ENCODE measurements at places on chromosomes 2 and 18. TPM values are rescaled to one million over a fixed set of nuclear protein-coding genes. Genes with fewer than 3 reads are reported as not detected.

The LRRC30 gene
- total RNA-seq = not detected

The NTSR2 gene
- total RNA-seq = not detected

The CHRNG gene
- not detected for total RNA-seq

The TMEM131 gene
- total RNA-seq = 25.4 TPM

The RNF144A gene
- 13.7 TPM for total RNA-seq

The GREB1 gene
- 0.54 TPM for total RNA-seq

The ARID5A gene
- 11.7 TPM for total RNA-seq

The SERPINB4 gene
- total RNA-seq = not detected

The RGPD4 gene
- total RNA-seq = not detected

The PPP1CB gene
- total RNA-seq = 218 TPM

The RAMP1 gene
- total RNA-seq = 9.8 TPM

The NGEF gene
- 1.3 TPM for total RNA-seq

The RANBP2 gene
- total RNA-seq = 67.9 TPM

The CXCR1 gene
- not detected for total RNA-seq

The INHBB gene
- not detected for total RNA-seq

The MRPS5 gene
- total RNA-seq = 71.5 TPM

The SATB2 gene
- total RNA-seq = 11.2 TPM

The SLC66A3 gene
- total RNA-seq = 13.5 TPM

The PSD4 gene
- total RNA-seq = 64.5 TPM

The SLC30A3 gene
- 0.24 TPM for total RNA-seq

The SLC16A14 gene
- 3.7 TPM for total RNA-seq

The CPLX4 gene
- total RNA-seq = not detected

The NEU4 gene
- total RNA-seq = 0.37 TPM

The RFTN2 gene
- 0.05 TPM for total RNA-seq

The MATN3 gene
- total RNA-seq = 2.3 TPM

The COLEC11 gene
- not detected for total RNA-seq

The SAG gene
- total RNA-seq = not detected

The METAP1D gene
- total RNA-seq = 11.1 TPM

The METTL5 gene
- total RNA-seq = 68.2 TPM
